ENCODE measurements at places on chromosomes 13 and 19. TPM values are rescaled to one million over a fixed set of nuclear protein-coding genes. Genes with fewer than 3 reads are reported as not detected.
A peak's percentile ranks its signal among the peaks of the same experiment; 100 is the strongest.

- DNase-seq, result no peak
Measured at GRCh38 chr13:109665781-109666249, 120.6 kb downstream of the IRS2 start.

GRCh38 chr13:33510350-33510970 lies 224.9 kb upstream of the STARD13 start:
- DNase-seq, result no peak

DNA sequence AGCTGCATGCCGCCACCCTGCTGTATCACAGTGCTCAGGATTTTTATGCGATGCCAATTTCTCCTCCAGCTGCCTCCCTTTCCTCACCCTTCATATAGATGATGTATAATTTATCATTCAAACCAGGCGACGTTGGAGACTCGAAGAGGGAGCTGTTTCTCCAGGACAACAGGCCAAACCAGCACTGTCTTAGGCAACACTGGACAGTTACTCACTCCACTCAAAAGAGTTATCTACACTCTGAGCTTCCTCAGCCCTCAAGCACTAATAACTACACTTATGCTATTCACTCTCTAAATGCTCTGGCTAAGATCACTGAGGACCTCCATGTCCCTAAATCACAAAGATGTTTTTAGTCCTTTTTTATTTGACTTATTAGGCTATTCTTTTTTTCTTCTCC lies 87.3 kb upstream of the RFC3 start:
- DNase-seq, result no peak

GRCh38 chr19:47475465-47475864 lies 3.8 kb upstream of the SLC8A2 start:
- no peak for DNase-seq

The PRR20B gene
- total RNA-seq, result not detected

DNA sequence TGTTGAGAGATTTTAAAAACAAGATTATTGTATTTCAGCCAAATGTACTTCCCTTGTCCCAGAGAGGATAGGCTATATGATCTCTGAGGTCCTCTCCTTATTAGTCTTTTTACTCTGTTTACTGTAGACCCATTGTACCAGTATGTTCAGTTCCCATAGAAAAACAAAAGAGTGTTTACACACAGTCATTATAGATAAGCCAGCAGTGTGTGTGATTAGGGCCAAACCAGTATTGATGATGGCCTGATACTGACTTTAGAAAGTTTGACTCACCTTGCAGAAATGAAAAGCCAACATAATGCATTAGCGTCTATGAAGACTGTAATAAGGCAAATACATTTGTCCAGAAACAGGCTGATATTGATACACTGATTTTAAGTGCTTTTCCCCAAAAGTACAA lies 6.2 kb downstream of the MTUS2 start:
- DNase-seq, result no peak

The AKT2 gene
- total RNA-seq, result 200 TPM

The CTU1 gene
- 7.9 TPM for total RNA-seq

DNA sequence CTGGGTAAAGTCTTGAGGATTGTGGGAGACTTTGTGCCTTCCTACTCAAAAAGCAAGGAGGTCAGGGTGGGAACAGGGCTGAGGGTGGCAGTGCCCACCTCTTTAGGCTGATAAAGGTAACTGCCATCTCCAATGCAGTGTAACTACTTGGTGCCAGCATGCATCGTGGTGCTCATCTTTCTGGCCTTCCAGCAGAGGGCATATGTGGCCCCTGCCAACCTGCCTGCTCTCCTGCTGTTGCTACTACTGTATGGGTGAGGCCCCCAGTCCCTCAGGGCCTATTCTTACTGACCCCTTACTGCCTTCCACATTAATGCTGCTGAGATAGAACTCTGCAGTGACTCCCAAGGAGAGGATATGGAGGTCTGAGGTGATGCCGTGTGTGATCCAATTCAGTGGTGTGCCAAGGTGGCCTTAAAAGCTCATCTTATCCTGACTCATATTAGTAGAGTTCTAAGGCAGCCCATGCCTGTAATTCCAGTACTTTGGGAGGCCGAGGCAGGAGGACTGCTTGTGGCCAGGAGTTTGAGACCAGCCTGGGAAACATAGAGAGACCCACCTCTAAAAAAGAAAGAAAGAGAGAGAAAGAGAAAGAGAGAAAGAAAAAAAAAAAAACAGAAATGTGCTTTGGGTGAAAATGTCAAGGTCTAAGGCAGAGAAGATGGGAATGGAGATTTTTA lies 9.7 kb upstream of the ARHGAP45 start:
- no peak for DNase-seq

The SIGLEC14 gene
- total RNA-seq, result not detected

GRCh38 chr13:28564030-28564429 lies 69.1 kb upstream of the FLT1 start:
- DNase-seq, result no peak

DNA sequence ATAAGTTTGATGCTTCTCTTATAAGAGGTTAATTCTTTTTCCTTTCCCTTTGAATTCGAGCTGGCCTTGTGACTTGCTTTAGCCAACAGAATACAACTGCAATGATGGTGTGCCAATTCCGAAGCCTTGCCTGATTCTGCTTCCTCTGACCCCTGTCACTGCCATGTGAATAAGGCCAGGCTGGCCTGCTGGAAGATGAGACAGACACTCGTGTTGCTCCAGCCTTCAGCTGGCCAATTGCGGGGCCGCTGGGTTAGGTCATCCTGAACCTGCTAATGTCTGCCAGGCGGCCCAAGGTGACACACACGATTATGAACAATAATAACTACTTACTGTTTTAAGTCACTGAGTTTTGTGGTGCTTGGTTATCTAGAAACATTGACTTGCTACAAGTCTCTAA lies 352.0 kb downstream of the MYO16 start:
- no peak for DNase-seq

- peak; percentile 42 for DNase-seq
Measured at GRCh38 chr19:41351339-41352245, 2.1 kb downstream of the TGFB1 start.

The LGI4 gene
- total RNA-seq, result 2.0 TPM

All from mesothelial cell of epicardium (in vitro differentiated cells).